ENCODE measurements at places on chromosomes 1 and 21.

DNA sequence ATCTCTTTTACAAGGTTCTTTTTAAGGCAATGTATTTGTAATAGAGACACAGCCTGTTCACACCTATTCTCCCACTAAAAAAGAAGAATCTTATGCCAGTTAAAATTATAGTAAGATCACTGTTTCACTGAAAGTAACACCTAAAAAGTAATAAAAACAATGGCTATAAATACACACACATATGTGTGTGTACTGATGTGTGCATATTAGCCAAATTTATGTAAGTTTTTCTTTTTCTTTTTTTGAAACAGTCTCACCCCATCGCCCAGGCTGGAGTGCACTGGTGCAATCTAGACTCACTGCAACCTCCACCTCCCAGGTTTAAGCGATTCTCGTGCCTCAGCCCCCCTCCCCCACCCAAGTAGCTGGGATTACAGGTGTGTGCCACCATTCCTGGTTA is 56.8 kb upstream of the SLC30A10 start:
- no peak for DNase-seq

- DNase-seq: no peak
Observed at GRCh38 chr1:15848143-15848928, 829 bp downstream of the SPEN start.

DNA sequence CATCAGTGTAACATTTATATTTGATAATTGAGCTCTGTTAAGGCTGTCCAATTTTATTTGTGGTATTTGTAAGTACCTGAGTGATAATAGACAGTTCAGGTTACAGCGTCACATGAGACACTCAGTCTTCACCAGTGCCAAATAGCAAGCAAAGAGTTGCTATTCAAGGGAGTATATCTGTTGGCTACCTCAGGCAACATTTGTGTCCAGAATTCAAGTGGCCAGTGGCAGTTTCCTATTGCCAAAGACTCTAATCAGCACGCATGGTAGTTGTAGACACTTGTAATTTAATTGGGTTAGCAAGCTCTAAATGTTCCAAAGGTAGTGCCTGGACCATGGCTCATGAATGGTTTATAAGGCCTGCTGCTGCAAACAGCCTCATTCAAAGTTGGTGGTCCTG is 1524.3 kb upstream of the B3GALT2 start:
- no peak for DNase-seq

GRCh38 chr1:174976436-174977108 is 23.2 kb upstream of the CACYBP start:
- DNase-seq: no peak
